Thyroid gland (tissue), 4 donors: ENCODE measurements at places on chromosomes 2 and 18. TPM values are rescaled to one million over a fixed set of nuclear protein-coding genes. Genes with fewer than 3 reads are reported as not detected.

DNA sequence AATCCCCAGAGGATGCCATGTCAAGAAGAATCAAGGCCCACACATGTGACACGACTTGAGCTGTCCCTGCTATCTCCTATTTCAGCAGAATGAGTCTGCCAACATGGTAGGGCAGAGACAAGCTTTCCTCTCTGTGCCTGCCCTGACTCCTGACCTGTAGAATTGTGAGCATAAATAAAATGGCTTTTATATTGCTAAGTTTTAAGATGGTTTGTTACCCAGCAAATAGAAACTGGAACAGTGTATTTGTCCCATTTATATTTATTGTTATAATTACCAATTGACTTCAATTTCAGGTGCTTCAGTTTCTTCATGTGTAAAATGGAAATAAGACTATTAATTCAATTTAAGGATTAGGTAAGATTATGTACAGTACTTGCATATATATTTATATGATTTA is 90.5 kb downstream of the ASB1 start:
- no peak for DNase-seq
- H3K4me3 ChIP-seq, result no peak overlapping the region
- H3K36me3 ChIP-seq, result no peaks in the 10 kb centered on the region
- H3K4me1 ChIP-seq, result no peaks in the 10 kb centered on the region

The COL5A2 gene
- 18.7 TPM for total RNA-seq

DNA sequence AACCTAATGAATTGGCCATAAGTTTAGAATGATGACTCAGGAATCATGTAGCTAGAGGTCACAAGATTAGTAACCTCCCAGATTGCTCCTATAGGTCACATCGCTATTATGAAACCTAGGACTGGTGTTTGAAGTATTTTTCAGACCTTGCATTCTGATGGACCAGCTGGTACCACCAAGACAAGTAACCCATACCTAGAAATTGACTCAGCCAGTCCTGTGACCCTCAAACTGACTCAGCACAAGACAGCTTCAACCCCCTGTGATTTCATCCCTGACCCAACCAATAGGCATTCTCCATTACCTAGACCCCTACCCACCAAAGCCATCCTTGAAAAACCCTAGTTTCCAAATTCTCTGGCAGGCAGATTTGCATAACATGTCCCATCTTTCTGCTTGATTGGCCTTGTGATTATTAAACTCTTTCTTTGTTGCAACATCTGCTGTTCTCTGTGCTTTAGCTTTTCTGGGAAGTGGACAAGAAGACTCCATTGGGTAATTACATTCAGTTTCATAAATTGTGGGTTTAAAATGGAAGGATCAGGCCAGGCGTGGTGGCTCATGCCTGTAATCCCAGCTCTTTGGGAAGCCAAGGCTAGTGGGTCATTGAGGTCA is 254.9 kb downstream of the IRS1 start:
- H3K27me3 ChIP-seq, result no peaks in the 10 kb centered on the region
- no peaks in the 10 kb centered on the region for H3K4me1 ChIP-seq
- no peak overlapping the region for H3K27ac ChIP-seq

DNA sequence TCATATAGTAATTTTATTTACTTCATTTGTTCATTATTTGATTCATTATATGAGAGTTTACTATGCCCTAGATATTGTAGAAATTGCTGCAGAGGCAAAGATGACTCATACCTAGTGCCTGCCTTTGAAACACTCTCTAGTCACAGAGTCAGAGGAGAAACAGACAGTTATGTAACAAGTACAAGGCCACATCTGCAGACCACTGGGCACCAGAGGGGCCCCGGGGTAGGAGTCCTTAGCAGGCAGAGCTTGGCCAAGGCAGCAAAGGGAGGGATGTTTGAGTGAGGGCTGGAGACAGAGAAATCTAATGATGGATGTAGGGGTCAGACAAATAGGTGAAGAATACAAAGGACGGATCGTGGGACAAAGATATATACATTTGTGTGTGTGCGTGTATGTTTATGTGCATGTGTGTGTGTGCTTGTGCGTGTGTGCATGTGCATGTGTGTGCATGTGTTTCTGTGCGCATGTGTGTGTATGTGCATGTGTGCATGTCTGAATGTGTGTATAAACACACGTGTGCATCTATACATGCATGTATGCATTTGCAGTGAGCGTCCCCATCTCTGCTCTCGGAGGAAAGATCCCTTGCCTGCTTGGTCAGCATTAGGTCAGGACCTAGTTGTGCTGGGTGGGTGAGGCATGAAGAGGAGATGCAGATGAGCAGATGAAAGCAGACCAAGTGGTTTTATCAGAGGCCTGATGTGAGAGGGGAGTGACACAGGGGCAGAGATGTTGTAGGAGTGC is 170.6 kb upstream of the MYT1L start:
- DNase-seq, result no peak
- no peaks in the 10 kb centered on the region for H3K36me3 ChIP-seq
- H3K27me3 ChIP-seq, result no peaks in the 10 kb centered on the region
- no peak overlapping the region for H3K27ac ChIP-seq

The HADHA gene
- total RNA-seq, result 143 TPM

The NUP35 gene
- total RNA-seq, result 13.7 TPM

- H3K27ac ChIP-seq, result no peak overlapping the region
- no peaks in the 10 kb centered on the region for H3K36me3 ChIP-seq
- no peaks in the 10 kb centered on the region for H3K27me3 ChIP-seq
- H3K4me3 ChIP-seq, result no peak overlapping the region
These were observed 1.4 kb downstream of the RPRD1A start for GRCh38 chr18:36066001-36066400.

DNA sequence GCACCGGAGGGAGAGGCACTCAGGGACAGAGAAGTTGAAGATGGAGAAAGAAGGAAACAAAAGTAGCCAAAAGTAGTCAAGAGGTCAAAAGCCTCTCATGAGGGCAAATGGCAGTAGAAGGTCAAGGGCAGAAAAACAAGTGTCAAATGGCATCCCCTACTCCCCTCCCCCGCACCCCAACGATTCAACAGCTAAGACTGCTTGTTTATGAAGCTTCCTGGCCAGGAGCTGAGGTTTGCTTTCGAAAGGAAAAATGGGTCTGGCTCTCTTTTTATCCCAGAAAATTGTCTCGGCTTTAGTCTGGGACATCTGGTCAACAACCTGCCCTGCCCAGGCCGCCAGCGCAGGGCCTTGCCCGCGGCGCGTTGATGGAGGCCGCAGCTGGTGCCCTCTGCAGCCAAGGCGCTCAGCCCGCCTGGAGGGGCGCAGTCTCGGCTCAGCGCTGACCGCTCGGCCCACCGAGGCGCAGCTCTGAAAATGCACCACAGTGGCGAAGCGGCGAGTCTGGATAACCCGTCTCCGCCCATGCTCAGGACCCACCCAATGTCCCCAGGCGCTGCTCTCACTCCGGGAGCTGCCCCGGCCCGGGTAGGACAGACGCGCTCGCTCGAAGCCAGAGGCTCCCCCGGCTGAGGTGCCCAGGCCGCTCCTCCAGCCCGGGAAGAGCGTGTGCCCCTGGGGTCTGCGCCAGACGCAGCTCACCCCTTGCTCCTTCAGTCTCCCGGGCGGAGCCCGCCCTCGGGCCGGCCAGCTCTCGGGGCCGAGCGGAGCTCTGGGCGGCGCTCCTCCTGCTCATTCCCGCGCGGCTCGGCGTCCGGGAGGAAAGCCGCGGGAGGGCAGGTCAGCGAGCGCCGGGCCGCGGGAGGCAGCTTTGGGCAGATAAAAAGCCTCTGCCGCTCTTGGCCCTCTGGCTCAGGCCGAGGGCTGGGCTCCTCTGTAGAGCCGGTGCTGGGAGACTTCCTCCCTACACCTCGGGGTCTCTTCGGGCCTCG is 1.8 kb upstream of the TBR1 start:
- no peak overlapping the region for H3K27ac ChIP-seq
- peaks cover 46% of the 10 kb centered on the region for H3K27me3 ChIP-seq
- peak; percentile 14 for DNase-seq
- H3K4me1 ChIP-seq, result peaks cover 44% of the 10 kb centered on the region
- H3K4me3 ChIP-seq, result peak overlapping the region; percentile 24

DNA sequence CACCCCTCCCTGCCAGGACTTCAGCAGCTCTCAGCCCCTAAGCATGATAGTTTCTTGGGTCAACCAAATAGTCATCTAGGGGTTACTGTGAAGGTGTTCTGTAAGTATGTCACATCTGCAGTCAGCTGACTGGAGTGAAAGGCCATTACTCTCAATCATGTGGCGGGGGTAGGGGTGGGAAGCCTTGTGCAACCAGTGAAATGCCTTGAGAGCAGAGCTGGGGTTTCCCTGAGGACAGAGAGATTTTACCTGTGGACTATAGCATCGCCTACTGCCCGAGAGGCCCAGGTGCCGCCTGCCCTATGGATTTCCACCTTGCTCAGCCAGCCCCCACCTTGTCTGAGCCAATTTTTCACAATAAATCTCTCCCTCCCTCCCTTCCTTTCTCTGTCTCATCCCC is 20.9 kb upstream of the KLF11 start:
- no peak overlapping the region for H3K27ac ChIP-seq
- no peaks in the 10 kb centered on the region for H3K4me1 ChIP-seq

DNA sequence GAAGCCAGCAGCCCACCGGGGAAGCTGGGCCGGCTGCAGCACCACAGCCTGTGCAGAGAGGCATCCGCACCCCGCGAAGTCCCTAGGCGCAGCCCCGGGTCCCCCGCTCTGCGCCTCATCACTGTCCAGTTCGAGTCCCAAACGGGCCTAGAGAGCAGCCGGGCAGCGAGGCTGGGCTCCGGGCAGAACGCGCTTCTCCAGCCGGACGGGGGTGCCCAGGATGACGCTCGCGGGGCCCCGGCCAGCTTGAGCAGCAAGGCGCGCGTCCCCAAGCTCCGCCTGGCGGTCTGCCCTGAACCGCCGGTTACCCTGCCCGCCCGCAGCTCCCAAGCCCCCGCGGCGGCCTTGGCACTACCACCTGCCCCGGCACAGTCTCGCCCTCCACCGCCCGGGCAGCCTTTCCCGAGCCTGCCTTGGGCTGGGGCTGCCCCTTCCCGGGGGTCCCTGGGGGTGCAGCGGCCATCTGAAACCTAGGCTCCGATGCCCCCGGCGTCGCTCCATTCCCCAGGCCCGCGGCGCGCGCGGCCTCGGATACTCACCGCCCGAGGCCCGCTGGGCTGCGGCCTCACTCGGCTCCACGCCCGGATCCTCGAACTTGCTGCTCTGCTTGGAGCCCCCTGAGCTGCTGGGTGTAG is 591 bp downstream of the SLC16A14 start:
- no peaks in the 10 kb centered on the region for H3K36me3 ChIP-seq
- H3K4me3 ChIP-seq, result peak overlapping the region; percentile 69
- H3K4me1 ChIP-seq, result no peaks in the 10 kb centered on the region
- peak; percentile 65 for DNase-seq

DNA sequence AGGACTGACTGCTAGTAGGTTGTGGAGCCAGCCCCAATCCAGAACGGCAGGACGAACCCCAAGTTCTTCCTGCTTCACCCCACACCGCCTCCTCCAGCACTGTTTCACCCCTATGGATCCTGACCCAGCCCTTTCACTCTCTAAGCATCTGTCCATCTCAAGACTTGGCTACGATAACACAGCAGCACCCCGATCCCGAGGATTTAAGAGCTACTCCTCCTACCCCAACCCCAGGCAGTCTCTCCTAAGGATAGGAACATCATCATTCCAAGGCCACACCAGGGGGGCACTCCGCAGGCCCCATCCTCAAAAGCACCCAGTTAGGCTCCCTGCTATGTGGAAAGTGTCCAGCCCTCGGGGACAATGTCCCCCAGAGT is 645 bp downstream of the KCTD18 start:
- no peaks in the 10 kb centered on the region for H3K27me3 ChIP-seq
- H3K4me1 ChIP-seq, result peaks cover 9% of the 10 kb centered on the region
- DNase-seq, result peak; percentile 20
- peak overlapping the region; percentile 69 for H3K4me3 ChIP-seq
- H3K36me3 ChIP-seq, result peaks cover 3% of the 10 kb centered on the region

GRCh38 chr2:216339456-216340279 is 32.6 kb downstream of the MARCHF4 start:
- H3K27me3 ChIP-seq, result no peaks in the 10 kb centered on the region
- H3K4me3 ChIP-seq, result no peak overlapping the region
- H3K36me3 ChIP-seq, result no peaks in the 10 kb centered on the region
- DNase-seq, result peak; percentile 32
- peaks cover 21% of the 10 kb centered on the region for H3K4me1 ChIP-seq
- no peak overlapping the region for H3K27ac ChIP-seq

DNA sequence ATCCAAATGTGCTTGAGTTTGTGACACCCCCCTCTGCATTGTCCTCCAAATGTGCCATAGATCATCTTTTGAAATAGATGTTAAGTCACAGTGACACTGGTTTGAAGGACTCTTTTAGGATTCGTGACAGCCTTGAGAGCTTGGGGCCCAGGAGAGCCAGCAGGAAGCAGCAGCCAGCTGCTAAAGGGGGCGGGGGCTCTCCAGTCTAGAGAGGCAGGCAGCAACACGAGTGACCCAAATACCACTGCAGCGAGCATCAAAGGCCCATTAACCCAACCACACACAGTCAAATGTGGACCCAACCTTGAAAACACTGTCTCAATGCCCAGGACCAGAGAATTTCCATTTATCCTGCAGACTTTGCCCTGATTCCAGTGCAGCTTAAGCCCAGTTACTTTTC is 75.6 kb downstream of the ZBTB7C start:
- H3K36me3 ChIP-seq, result no peaks in the 10 kb centered on the region
- peak; percentile 83 for DNase-seq
- H3K4me3 ChIP-seq, result no peak overlapping the region
- H3K27ac ChIP-seq, result no peak overlapping the region

The RASGRP3 gene
- total RNA-seq, result 38.4 TPM

- H3K4me3 ChIP-seq, result no peak overlapping the region
- peak overlapping the region; percentile 24 for H3K27ac ChIP-seq
- H3K27me3 ChIP-seq, result no peaks in the 10 kb centered on the region
- no peak for DNase-seq
These were observed 19.6 kb upstream of the KCNJ13 start for GRCh38 chr2:232795920-232796319.

The OXER1 gene
- 0.98 TPM for total RNA-seq

The GNAL gene
- total RNA-seq, result 22.8 TPM

The BBS5 gene
- total RNA-seq, result 14.7 TPM

- H3K4me3 ChIP-seq, result no peak overlapping the region
- H3K36me3 ChIP-seq, result no peaks in the 10 kb centered on the region
- H3K4me1 ChIP-seq, result no peaks in the 10 kb centered on the region
- no peak for DNase-seq
- H3K27me3 ChIP-seq, result no peaks in the 10 kb centered on the region
These were observed 11.9 kb upstream of the IGFBP2 start for GRCh38 chr2:216621292-216621691.

DNA sequence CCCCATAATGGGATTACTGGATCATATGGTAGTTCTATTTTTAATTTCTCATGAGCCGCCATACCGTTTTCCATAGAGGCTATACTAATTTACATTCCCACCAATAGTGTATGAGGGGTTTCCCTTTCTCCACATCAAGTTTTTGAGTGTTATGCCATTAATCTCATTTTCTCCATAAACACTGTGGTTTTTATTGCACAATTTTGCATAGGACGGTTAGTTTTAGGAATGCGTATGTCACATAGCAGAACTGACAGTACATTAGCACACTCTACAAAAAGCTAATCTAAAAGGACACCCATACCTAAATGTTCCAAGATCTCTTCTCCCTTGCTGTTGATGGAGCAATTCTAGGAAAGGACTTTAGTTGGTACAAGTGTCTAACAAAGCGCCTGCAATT is 32.5 kb downstream of the DARS1 start:
- no peak overlapping the region for H3K4me3 ChIP-seq
- no peak overlapping the region for H3K27ac ChIP-seq
- peaks cover 19% of the 10 kb centered on the region for H3K4me1 ChIP-seq
- no peak for DNase-seq

GRCh38 chr2:11129598-11130449 is 25.4 kb upstream of the SLC66A3 start:
- peaks cover 13% of the 10 kb centered on the region for H3K4me1 ChIP-seq
- no peaks in the 10 kb centered on the region for H3K27me3 ChIP-seq
- H3K27ac ChIP-seq, result peak overlapping the region; percentile 2
- no peaks in the 10 kb centered on the region for H3K36me3 ChIP-seq
- peak; percentile 78 for DNase-seq

The LYPD1 gene
- 0.45 TPM for total RNA-seq

- H3K4me3 ChIP-seq, result no peak overlapping the region
- H3K27ac ChIP-seq, result no peak overlapping the region
- H3K36me3 ChIP-seq, result no peaks in the 10 kb centered on the region
- no peaks in the 10 kb centered on the region for H3K4me1 ChIP-seq
These were observed 456.6 kb downstream of the THSD7B start for GRCh38 chr2:137221797-137222492.

The CXCR4 gene
- 16.1 TPM for total RNA-seq
